ENCODE measurements at places on chromosomes 6 and 20.
A peak's percentile ranks its signal among the peaks of the same experiment; 100 is the strongest.

DNA sequence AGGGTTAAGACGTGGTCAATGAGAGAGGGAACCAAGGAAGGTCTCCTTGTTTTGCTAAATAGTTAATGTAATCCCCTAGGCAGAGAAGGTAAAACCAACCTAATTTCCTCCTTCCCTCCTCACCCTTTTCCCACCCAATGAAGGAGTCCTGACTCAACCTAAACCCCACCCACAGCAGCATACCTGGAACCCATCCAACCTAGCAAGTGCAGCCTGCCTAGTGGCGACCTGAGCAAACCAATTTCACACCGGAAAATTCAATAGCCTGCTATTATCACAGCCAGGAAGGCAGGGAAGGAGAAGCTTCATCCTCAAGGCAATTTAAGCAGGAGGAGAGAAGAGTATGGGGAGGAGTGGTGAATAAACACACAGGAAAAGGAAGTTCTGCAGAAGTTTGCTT is 46.9 kb downstream of the OSTM1 start:
- no peak for DNase-seq

- DNase-seq: no peak
These were observed 1293.0 kb downstream of the GRIK2 start for GRCh38 chr6:102686461-102686860.

DNA sequence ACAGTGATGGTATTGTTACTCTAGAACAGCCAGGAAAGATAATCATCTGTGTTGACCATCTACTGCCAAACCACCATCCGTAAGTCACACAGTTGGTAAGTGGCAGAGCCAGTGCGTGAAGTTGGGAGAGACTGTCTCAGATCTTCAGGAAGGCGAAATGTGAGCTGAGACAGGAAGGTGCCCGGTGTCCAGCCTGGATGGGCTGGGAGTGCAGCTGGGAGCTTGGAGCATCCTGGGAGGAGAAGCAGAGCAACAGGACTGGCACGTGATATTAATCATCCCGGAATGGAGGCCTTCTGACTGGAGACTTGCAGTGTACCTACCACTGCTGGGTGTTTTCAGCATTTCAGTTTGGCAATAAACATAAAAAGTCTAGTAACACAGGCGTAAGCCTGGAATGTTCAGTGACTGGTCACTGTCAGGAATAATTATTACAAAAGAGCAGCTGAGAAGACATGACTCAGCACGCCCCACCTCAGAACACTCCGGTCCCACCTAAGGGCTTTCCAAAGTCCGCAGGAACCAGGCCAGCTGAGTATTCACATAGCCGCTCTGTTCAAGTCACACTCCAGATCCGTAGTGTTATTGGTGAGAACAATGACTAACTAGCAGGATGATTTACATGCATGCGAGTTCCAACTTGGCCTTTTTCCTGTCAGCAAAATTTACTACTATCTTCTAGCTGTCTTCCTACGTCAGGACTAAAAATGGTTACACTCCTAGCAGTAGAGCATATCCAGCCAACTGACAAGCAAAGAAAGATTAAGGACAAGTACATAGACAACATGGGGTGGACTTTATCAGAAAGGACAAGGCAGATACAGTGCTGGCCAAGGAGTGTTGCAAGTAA is 45.1 kb upstream of the PNRC1 start:
- DNase-seq: peak; percentile 76

- DNase-seq: peak; percentile 0
These were observed 33.8 kb upstream of the AIG1 start for GRCh38 chr6:143026696-143027449.

GRCh38 chr6:34036357-34037069 is 109.4 kb downstream of the GRM4 start:
- no peak for DNase-seq

GRCh38 chr6:143608906-143609305 is 68.9 kb upstream of the PHACTR2 start:
- DNase-seq: no peak

Data from renal cortex interstitium (tissue), 15 donors.